ENCODE measurements at places on chromosomes 16 and 17. TPM values are rescaled to one million over a fixed set of nuclear protein-coding genes. Genes with fewer than 3 reads are reported as not detected.

- no peak for DNase-seq
Measured at GRCh38 chr17:80393241-80393890, 21.6 kb upstream of the ENDOV start.

DNA sequence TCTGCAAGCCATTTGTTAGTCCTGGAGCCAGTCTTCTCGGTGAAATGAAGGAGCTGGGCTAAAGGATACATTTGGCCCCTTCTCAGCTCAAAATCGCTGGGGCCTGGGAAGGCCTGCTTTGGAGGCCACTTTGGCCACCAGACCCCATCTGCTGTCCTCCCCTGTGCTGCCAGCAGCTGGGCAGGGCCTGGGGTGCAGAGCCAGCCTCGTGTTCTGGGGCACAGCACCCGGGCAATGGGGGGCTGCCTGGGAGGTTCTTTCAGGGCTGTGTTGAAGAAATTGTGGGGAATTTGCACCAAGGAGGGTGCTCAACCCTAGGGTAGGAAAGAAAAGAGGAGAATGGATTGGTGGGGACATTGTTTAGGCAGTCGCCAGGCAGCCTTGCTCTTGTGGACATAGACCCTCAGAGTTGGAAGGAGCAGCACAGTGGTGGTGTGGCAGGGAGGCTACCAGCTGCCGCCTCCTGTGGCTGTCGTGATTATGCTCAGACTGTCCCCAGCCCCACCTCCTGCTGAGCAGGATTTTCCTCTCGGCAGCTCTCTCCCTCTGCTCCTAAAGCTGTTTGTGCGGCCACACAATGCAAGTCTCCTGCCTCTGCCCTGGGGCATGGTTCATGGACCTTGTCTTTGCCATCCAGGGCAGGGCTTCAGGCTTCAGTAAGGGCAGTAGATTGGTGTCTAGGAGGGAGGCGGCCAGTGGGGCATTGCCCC, 174.8 kb downstream of the NTN1 start:
- no peak for DNase-seq

GRCh38 chr16:988471-989353, 7.1 kb downstream of the SOX8 start:
- DNase-seq = no peak

DNA sequence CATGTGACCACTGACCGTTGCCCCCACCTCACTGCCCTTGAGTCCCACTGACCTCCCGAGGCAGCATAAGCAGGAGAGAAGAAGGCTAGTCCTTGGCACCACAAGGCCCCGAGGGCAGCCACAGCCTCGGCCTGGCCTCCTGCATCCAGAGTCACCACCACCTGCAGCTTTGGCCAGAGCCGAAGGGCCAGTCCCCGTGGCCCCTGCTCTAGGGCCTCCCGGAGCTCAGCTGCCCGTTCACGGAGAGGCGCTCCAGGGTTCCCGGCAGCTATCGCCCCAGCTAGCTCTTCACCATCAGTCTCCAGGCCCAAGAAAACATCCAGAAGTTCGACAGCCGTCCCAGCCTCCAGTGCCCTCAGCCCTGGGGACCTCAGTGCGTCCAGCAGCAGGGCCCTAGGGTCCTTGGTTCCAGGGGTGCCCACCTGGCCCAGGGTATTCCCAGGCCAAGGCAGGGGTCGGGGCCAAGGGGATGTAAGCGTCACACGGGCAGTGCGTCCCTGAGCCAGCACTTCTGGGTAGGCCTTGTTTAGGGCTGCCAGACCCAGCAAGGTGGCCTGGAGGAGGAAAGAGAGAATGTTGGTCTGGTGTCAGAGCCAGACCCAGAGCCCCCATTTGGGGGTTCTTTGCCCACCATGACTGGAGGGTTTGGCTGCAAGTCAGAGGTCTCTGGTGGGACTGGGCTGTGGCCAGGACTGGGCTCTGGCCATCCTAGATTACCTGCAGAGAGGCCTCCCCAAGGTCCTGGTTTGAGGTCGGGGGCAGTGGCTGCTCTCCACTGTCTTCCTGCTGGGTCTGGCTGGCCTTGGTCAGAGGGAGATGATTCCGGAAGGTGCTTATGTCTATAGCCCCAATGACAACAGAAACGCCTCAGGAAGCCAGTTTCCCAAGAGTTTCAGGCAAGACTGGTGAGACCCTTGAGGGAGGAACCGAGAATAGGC, 1.8 kb downstream of the GHDC start:
- DNase-seq = no peak

- DNase-seq = no peak
Measured at GRCh38 chr17:44464037-44464436, 39.2 kb downstream of the GPATCH8 start.

DNA sequence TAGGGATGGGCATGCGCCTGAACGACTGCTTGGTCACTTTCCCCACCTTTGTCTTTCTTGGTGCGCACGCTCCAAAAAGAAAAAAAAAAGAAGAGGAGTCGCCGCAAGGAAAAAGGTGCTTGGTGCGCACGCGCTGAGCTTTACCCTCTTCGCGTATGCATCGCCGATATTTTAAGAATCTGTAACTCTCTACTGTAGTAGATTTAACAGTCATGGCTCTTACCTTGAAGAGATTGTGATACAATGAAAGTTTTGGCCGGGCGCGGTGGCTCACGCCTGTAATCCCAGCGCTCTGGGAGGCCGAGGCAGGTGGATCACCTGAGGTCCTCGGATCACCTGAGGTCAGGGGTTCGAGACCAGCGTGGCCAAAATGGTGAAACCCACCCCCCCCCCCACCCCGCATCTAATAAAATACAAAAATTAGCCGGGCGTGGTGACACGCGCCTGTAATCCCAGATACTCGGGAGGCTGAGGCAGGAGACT, 609 bp upstream of the FXR2 start:
- no peak for DNase-seq

GRCh38 chr16:85983064-85983463, 84.1 kb downstream of the IRF8 start:
- DNase-seq = no peak

DNA sequence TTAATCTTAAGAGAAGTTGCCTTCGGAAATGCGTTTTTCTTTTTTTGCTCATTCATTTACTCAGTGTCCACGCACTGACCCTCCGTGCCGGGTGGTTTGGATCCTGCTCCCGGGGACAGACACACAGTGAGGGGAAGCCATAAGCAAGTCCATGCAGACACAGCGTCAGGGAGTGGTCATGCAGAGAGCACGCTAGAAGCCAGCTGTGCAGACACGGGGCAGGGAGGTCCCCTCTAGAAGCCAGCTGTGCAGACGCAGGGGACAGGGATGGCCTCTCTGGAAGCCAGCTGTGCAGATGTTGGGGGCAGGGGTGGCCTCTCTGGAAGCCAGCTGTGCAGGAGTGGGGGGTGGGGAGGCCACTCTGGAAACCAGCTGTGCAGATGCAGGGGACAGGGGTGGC, 4.8 kb downstream of the GAA start:
- no peak for DNase-seq

- DNase-seq = no peak
Measured at GRCh38 chr17:7208027-7208571, 11.5 kb downstream of the DLG4 start.

DNA sequence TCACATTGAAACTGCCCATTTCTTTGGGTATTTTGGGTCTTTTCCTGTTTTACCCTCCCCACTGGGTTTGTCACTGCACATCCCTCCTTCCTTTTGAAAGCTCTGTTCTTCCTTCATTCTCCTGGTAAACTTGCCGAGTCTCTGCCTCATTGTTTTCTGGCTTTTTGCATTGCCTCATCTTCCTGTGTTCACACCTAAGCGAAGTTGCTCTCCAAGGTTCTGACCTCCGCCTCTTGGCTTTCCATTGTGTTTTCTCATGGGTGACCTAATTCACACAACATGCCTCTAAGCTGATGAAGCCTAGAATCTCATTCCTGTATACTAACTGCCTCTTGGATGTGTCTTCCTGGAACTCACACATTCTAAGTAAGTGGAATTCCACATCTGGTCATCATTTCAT, 1096.1 kb upstream of the EEF2KMT start:
- DNase-seq = no peak

DNA sequence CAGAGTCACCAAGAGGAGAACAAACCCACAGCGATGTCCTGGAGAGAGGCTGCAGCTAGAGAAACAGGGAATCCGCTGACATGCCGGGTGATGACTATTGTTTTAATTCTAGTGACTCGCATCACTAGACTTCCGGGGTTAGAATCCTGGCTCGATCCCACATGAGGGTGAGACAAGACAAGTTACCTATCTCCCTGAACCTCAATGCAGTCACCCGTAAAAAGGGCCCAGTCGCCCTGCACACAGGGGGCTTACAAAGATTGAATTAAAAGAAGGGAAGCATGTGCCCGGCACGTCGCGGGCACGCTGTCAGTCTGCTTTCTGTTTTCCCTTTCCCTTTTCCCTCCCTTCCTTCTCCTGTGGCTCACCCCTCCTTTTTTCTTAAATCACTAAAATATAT, 212.9 kb upstream of the FOXF1 start:
- DNase-seq = no peak

GRCh38 chr17:70892527-70892926, 723.2 kb downstream of the KCNJ2 start:
- DNase-seq = no peak

DNA sequence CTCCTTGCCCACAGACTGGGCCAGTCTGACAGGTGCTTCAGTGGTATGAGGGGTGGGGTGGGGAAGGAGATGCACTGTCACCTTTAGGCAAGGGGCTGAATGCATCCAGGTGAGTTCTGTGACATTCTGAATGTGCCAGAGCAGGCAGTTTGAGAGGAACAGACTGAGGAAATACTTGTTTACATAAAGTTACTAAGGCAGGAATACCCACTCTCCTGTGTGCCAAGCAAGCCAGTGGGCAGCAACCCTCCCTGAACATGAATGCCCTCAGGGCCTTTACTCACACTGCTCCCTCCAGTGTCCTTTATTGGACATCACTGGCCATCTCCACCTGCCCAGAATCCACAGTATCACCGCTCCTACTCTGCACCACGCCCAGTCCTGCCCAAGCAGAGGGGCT, 33.1 kb upstream of the ULK2 start:
- no peak for DNase-seq

DNA sequence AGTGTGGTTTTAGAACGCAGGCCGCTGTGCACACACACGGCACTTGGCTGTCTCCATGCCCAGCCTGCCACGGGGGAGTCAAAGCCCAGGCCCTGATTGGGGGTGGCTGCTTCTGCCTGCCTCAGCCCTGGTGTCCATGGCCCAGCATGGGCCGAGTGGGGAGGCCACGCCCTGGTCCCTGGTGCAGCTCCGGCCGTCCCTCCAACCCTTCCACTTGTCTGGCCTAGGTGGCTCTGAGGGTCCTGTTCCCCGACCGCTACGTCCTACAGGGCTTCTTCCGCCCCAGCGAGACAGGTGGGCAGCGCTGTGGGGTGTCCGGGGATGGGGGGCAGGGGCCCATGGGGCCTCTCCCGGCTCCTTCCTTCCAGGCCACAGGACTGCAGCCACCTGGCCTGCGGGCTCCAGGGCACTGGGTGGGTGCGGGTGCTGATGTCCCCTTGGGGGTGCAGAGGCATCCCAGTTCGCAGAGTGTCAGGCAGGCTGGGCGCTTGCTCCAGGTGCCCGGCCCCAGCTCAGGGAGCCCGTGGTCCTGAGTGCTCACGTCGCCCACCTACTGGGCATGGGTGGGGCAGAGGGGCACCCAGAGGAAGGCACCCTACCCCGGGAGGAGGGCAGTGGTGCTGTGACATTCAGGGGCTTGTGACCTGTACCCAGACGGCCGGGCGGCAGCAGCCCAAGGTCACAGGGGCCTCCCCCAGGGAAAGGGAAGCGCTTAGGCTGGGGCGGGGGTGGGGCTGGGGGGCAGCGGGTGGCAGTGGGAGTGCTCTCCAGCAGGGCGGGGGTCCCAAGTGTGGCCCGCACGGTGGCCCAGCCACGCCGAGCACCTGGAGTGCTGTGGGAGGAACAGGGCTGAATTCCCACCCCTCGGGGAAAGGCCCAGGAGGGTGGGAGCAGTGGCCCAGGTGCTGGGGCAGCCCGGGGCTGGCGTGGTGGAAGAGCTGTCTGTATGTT, 11.8 kb downstream of the CENPX start:
- DNase-seq = no peak

DNA sequence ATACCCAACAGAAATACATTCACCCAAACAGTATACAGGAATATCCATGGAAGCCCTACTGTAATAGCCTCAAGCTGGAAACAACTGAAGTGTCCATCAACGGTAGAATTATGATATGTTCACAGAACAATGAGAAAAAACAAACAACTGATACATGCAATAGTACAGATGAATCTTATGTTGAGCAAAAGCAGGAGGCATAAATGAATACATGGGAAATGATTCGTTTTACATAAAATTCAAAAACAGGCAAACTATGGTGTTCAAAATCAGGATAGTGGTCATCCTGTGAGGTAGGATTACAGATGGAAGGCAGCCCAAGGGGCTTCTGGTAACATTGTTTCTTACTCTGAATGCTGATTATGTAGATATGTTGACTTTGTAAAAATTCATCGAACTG, 25.1 kb downstream of the RFFL start:
- no peak for DNase-seq

DNA sequence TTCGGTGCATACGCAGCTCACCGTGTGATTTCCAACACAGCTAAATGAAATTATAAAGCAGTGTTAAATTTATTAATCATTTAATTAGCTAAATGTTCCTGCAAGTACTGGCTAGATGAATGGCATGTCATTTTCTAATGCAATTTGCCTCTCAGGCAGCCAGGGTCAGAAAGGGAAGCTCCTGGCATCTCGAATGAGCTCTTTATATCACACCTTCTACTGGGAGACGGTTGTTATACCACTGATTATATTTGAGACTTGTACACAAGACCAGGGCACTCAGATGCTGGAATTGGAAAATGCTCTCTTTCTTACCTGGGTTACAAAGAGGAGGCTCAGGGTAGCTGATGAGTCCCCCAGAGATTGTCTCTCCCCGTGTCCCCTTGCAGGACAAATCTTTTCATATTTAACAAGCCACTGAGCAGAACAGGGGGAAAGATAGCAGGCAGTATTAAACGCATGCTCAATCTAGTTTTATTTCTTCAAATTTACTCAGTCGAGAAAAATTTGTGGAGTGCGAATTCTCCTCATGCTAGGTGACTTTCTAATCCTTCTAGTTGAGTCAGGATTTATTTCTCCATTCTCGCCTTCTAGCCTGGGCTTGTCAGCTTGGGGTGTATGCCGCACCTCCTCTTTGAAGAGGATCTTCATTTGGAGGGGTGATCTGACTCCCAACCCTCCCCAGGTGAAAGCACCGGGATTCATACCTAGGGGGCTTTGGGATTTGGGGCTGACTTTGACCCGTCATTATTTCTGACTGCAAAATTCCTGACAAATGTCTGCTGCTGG, 441.1 kb downstream of the MAF start:
- no peak for DNase-seq

DNA sequence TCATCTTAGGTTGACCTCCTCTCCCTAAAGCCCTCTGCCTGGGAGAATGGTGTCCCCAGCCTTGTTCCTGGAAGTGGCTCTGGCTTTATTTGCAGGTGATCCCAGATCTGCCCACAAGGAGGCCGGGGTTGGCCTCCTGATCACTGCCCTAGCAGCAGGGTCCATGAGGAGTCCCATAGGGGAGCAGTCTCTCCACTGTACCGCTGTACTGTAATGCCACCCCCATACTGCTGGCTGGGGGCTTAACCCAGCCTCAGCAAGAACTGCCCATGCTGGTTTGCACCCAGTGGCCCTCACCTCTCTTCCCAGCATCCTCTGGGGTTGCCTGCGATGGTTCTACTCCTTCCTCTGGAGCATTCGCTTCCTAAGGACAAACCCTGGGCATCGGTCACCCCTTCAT, 39.1 kb downstream of the PSME3IP1 start:
- DNase-seq = no peak

The SEC14L5 gene
- not detected for total RNA-seq

The OR1A1 gene
- total RNA-seq = not detected

The PSMB3 gene
- total RNA-seq = 303 TPM

The PMFBP1 gene
- 2.1 TPM for total RNA-seq

The TAOK1 gene
- 41.8 TPM for total RNA-seq

The KRT27 gene
- not detected for total RNA-seq

The APOBR gene
- 28.0 TPM for total RNA-seq

The TOM1L2 gene
- total RNA-seq = 19.8 TPM

The CDRT15L2 gene
- total RNA-seq = not detected

The KRTAP3-2 gene
- total RNA-seq = not detected

The MYH2 gene
- not detected for total RNA-seq
